NCI-H345 (cell line): ENCODE measurements at places on chromosomes 1 and 21.

GRCh38 chr1:51669272-51669671 is 52.4 kb downstream of the OSBPL9 start:
- no peak for DNase-seq

DNA sequence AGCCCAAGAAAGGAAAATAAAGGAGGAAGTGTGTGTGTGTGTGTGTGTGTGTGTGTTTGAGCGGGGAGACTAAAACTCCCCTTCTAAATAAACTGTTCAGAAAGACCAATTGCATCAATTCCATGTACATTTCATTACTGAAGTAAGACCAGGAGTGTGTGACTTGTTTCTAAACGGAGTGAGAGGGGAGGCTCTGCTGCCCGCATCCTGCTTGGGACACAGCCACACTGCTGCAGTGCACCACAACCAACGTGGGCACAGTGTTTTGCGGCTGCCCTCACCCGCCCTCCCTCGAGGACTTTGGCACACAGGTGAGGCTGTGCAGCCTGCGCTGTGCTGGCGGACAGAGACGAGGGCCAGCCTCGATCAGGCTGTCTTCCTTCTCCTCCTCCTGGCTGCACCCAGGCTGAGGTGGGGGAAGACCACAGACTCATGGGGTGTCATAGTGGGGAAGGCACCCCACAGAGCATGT is 31.0 kb upstream of the H6PD start:
- no peak for DNase-seq

GRCh38 chr1:219235903-219236481 is 62.3 kb downstream of the LYPLAL1 start:
- DNase-seq, result no peak

- no peak for DNase-seq
Measured at GRCh38 chr1:195958131-195958530, 650.1 kb downstream of the KCNT2 start.

- DNase-seq, result no peak
Measured at GRCh38 chr1:31427322-31427721, 14.3 kb downstream of the SERINC2 start.

DNA sequence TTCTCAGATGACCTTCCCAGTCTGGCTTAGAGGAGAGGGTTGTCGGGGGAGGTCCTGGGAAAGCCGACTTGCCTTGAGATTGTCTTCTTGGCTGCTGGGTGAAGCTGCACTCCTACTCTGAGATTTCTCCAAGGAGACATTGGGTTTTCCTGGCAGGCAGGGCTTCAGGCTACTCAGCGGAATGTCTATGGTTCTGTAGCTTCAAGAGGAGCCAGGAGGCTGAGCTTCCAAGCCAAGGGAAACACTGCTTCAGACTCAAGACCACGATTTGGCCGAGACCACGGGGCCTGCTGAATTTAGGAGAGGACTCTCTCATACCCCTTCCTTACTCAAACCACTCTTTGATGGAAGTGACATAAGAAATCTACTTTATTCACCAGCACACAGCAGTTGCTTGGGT is 67.8 kb downstream of the NTMT2 start:
- no peak for DNase-seq

GRCh38 chr21:45327441-45328197 is 39.9 kb upstream of the POFUT2 start:
- peak; percentile 15 for DNase-seq

GRCh38 chr1:213014642-213015041 is 1.0 kb downstream of the ANGEL2 start:
- no peak for DNase-seq

DNA sequence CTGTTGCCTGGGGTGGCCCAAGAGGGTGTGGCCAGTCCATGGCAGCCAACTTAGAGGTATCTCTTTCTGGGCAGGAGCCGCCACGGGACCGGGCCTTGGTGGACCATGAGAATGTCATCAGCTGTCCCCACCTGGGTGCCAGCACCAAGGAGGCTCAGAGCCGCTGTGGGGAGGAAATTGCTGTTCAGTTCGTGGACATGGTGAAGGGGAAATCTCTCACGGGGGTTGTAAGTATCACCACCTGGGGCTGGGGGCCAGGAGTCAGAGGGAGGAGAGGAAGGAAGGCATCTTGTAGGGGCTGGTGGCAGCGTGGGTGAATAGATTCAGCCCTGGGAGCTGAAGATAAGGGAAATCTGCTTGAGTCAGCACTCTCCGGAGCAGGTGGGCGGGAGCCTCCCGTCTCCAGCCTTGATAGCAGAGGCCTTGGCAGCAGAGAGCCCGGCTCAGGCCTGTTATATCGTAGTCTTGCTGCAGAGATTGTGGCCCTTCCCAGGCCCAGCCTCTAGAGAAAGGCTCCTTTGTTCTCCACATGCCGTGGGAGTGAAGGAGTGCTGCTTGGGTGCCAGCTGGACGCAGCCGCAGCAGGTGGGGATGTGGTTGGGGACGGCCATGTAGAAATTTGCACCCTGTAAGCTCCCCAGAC is 25.4 kb downstream of the PHGDH start:
- DNase-seq, result no peak

- no peak for DNase-seq
Measured at GRCh38 chr1:10160173-10160572, 50.2 kb upstream of the KIF1B start.

DNA sequence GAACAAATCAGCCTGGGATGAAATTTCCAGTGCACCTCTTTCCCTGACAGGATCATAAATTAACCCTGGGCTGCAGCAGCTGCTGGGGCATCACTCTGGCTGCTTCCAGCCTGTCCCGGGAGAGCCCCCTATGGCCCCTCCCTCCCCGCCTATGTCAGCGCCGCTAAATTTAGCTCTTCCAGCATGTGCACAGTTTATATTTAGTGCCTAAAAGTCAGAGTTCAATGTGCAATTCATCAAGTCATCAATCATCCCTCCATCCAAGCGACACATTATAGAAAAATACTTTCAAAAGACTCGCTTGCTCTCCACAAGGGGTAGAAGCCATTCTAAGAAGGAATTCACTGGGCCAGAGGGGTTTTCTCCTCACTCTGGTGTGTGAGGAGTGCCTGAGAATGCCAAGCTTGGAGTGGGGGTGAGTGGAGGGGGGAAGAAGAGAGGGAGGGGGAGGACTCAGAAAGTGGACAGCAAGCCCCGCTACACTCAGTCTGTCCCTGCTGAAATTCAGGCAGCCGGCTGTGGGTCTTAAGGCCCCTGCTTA is 37.4 kb downstream of the XCL1 start:
- DNase-seq, result no peak

- DNase-seq, result no peak
Measured at GRCh38 chr1:208098773-208099172, 145.4 kb downstream of the PLXNA2 start.

GRCh38 chr1:31669433-31669785 is 24.7 kb upstream of the PEF1 start:
- DNase-seq, result no peak

DNA sequence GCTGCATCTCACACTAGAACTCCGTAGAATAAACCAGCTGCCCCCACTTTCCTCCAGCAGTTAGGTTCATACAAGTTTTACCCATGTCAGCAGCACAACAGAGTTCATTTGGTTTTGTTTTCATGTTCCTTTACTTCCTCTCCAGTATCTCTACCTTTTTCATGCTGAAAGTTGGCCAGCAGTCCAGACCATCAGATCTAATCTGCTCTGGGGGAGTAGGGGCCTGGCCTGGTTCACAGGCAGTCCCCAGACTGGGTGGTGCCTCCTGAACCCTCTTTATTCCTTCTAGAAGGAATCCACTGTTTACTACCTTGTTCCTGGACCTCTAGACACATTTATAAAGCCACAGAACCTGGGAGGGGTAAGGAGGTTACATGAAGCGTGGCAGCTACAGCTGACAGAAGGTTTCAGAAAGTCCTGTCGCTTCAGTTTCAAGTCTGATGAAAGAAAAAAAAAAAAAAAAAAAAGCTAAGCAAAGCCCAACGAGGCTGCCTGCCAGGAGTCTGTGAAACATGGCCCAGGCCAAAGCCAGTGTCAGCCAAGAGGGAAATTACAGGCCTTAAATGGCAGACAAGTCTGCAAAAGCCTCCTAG is 184.6 kb upstream of the JUN start:
- no peak for DNase-seq

DNA sequence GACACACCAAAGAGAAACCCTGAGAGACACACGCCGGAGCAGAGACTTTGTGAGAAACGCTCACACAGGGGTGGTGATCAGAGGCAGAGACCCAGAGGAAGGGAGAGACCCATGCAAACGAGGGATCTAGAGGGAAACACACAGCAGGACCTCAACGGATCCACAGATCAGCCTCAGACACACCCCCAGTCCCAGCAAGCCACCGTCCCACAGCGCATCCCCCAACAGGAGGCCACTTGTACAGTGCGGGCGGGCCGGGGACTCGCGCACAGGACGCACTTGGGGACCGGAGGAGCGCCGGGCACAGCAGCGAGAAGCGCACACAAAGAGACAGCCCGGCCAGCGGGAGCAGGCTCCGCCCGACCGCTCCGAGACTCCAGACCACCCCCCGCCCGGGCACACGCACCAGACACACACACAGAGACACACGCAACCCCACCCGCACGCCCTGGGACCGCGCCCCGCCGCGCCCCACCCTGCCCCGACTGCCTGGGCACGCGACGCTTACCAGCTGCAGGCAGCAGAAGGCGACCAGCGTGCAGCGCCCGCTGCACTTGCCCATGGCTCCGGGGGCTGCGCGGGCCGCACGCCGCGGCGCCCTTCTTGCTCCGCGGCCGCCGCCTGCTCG is 587 bp downstream of the NKAIN1 start:
- DNase-seq, result peak; percentile 19

GRCh38 chr1:212879947-212880690 is 22.0 kb downstream of the FLVCR1 start:
- DNase-seq, result no peak

- DNase-seq, result peak; percentile 42
Measured at GRCh38 chr1:52601991-52602855, at the start of gene GPX7. GPX7 (plus strand) TSS chr1:52602371; CDS start chr1:52602410, 39 bp downstream.

DNA sequence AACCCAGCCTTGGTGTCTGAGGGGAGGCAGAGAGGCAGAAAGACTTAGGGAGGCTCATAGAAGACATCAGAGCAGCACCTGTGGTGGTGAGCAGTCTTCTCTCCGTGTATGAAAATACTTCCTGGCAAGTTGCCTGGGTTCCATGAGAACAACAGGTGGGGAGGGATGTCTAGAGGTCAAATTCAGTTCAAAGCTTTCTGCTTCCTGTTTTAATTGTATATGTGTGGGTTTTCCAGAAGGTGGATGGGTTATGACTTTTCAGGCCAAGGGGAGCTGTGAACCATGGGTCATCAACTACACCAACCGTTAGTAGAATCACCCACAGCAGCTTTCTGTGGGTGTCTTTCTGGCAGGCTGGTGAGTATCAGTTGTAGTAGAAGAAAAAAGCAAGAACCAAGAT is 4.1 kb upstream of the FCRL2 start:
- DNase-seq, result no peak

DNA sequence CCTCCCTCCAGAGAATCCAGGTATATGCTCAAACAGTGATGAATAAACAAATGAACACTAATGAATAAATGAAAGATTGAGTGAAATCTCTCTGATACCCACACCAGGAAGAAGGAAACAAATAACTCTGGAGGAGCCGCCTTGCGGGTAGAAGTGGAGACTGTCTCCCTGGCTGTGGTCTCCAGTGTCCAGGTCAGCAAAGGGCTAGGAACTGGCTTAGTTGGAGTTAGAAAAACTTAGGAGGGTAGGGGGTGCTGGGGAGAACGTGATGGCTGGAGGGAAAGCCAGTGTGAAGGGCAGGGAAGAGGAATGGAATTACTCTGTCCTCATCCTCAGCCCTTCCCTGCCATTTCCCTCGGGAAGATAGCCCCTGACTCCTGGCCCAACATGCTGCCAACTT is 537 bp downstream of the RHBDL2 start:
- DNase-seq, result no peak
